ENCODE measurements at places on chromosomes 7 and 10. TPM values are rescaled to one million over a fixed set of nuclear protein-coding genes. Genes with fewer than 3 reads are reported as not detected.

The NCAPG2 gene
- total RNA-seq: 15.7 TPM

The AS3MT gene
- total RNA-seq: 1.2 TPM

The C7orf57 gene
- 0.26 TPM for total RNA-seq

The TNKS2 gene
- 13.7 TPM for total RNA-seq

The ITPRID1 gene
- not detected for total RNA-seq

The FAM237B gene
- total RNA-seq: not detected

The JAKMIP3 gene
- 0.54 TPM for total RNA-seq

The TRPV5 gene
- not detected for total RNA-seq

The SLC26A4 gene
- total RNA-seq: not detected

The SLC18A2 gene
- total RNA-seq: not detected

The SYT15B gene
- total RNA-seq: not detected

The SLC39A12 gene
- not detected for total RNA-seq

GRCh38 chr7:99455874-99456273 lies 10.1 kb downstream of the ATP5MF start:
- DNase-seq: no peak

DNA sequence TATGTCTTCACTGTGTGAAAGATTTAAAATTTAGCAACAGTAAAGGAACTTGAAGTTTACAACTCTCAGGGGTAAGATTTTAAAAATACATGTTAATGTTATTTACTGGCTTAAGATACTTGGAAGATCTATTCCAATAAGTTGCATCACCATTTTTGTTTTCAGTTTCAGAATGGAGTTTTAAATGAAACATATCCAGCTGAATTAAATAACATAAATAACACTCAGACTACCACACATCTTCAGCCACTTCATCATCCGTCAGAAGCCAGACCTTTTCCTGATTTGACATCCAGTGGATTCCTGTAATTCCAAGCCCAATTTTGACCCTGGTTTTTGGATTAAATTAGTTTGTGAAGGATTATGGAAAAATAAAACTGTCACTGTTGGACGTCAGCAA lies 44.3 kb downstream of the AHR start:
- no peak for DNase-seq

DNA sequence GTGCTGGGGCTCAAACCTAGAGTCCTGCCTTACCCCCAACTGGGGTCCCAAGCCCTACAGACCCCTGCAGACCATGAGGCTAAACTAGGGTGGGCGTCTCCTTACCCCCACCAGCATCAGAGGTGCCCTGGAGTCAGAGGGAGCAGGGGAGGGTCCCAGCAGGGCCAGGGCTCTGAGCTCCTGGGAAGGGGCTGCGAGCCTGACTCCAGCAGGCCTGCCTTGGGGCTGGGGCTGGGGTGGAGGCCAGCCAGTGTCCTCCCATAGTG lies 1.3 kb downstream of the SNCG start:
- DNase-seq: no peak

DNA sequence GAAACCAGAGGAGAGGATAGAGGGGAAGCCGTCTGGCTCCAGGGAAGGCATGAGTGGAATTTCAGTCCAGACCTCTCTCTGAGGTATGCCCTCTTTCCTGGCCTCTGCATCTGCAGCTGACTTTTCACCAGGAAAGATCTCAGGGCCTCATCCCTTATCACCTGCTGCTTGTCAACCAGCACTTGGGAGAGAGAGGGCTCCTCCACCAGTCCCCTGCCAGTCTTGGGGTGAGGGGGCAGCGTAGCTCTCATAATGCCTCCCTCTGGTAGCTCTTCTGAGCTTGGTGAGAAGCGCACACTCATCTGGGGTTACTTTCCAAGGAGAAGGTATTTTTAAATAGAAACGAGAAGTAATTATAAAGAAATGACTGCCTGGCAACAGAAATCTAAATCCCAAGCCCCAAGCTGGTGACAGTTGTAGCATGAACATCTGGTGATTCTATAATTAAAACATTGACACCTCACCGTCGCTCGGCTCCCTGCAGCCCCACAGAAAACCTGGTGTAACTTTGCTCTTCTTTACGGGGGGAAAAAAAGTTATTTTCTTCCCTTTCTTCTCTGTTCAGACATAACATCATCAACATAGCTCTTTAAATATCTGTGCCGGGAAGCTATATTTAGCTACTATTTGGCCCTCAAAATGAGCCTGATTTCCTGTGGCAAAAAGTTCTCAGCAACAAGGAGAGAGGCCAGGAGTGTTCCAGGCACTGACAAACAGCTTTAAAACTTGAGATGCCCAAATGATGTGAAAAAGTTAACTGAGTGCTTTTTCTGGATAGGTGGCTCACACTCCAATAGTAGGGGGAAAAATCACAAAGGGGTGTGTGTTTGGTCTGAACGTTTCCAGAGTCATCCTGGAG lies 26.9 kb downstream of the HIP1 start:
- no peak for DNase-seq

- no peak for DNase-seq
Measured at GRCh38 chr7:158809596-158809995, 19.7 kb downstream of the ESYT2 start.

- DNase-seq: no peak
Measured at GRCh38 chr7:130941322-130942210, 207.6 kb upstream of the KLF14 start.

DNA sequence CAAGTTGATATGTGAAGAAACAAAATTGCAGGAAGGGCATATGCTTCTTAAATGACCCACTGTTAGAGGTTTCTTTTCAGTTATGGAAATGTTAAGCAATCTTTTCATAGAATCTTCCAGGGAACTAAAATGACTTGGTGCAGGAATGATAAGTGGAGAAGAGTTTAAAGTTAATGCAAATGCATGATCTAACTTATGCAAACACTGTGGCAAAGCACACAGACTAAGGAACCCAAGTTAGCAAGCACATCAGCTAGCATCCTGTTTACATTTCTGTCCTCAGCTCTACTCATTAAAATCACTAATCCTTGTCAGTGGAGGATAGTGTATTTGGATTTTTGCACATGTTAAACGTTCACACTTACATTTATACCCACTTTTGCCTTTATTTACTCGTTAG lies 9.3 kb downstream of the CLCN1 start:
- no peak for DNase-seq

- DNase-seq: no peak
Measured at GRCh38 chr10:131949041-131949862, 32.5 kb downstream of the BNIP3 start.

DNA sequence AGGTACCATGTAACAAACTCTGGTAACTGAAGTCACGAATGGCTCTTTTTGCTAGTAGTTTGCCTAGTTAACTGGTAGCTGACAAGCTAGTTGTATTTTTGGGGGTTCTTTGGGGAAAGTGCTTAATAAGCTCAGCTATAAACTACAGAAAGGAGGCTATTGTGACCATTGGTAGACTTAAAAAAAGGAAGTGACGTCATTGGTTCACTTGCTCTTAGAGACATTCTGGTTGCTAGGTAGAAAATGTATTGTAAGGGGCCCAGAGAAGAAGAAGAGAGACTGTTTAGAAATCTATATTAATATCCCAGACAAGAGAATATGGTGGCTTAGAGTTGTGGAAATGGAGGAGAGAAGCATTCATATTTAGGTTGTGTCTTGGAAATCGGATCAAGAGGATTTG lies 103.0 kb downstream of the NXPH1 start:
- no peak for DNase-seq

DNA sequence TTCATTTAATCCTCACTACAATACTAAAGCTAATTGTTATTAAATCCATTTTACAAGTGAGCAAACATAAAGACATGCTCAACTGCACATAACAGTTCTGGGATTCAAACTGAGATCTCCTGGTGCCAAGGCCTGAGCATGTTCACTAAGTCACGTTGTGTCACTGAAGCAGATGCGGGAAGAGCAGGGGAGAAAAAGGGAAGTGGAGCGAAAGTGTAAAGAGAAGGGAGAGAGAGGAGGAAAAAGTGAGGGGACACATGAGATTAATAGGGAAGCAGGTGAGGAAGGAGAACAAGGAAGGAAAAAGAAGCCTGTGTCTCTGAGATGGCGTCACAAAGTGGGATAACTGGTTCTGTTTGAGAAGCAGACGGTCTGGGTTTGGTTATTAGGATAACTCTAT lies 38.9 kb upstream of the KAT6B start:
- no peak for DNase-seq

DNA sequence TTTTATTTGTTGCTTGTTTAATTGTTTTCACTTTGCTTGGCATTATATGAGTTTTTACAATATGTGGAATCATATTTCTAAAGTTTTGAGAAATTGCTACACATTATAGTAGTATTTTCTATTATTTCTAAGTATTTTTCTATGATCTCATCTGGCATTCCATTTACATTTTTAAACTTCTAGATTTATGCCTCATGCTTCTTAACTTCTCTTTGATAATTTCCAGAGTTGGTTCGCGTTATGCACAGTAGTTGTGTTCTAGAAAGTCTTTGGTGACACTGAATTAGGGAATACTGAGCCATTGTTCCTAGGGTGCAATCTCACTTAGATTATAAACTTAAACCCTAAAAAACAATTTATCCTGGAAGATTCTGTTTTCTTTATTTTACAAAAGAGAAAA lies 129.2 kb downstream of the GNAI1 start:
- DNase-seq: no peak

- DNase-seq: no peak
Measured at GRCh38 chr10:112126901-112127300, 56.7 kb downstream of the GPAM start.

- DNase-seq: no peak
Measured at GRCh38 chr10:131858118-131858515, 42.7 kb upstream of the PPP2R2D start.

DNA sequence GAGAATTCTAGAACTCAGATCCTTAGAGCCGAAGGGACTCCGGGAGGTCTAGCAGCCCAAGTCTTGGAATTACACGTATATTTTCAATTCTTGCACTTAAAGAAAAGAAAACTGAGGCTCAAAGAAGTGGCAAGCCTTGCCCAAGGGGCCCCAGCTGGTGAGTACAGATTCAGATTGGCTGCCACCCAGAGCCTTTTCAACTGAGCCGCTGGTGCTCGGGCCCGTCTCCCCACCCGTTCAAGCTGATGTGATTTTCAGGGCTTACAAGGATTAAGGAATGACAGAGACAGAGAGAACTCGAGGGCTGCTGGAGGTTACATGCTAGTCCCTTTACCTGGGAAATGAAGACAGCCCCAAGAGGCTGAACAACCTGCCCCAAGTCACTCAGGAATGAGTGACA lies 117.8 kb downstream of the ABLIM1 start:
- DNase-seq: no peak

- no peak for DNase-seq
Measured at GRCh38 chr10:15144788-15145187, 23.7 kb downstream of the NMT2 start.

- DNase-seq: peak; percentile 80
Measured at GRCh38 chr10:132096223-132096622, 30.5 kb downstream of the JAKMIP3 start.

DNA sequence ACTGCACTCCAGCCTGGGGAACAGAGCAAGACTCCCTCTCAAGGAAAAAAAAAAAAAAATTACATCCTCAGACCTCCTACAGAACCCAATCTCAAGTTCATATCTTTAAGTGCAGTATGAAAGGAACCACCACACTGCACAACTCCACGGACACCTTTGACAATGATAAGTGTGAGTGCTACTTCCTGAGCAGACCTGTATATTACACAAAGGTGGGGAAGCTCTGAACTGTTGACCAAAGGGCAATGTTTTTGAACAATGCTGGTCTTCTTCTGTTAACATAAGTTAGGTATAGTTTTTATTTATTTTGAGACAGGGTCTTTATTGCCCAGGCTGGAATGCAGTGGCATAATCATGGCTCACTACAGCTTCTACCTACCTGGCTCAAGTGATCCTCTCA lies 54.1 kb upstream of the RNF148 start:
- DNase-seq: no peak

DNA sequence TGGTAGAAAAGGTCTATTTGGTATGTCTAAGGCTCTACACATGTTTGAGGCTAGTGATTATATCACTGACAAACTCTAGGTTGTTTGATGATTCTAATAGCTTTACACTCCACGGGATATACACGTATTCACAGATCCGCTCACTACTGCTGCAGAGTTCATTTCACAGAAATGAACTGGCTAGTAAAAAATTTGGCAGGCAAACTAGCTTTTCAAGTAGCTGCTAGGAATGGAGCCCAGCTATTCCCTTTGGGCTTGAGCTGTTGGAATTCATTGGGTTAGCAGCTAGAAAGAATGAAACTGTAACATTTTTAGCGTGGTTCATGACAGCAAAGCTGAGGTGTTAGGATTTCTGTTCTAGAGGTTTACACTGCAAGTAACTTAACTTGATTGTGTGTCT lies 37.6 kb downstream of the R3HCC1L start:
- no peak for DNase-seq

- no peak for DNase-seq
Measured at GRCh38 chr10:25952857-25953256, 18.8 kb downstream of the MYO3A start.

DNA sequence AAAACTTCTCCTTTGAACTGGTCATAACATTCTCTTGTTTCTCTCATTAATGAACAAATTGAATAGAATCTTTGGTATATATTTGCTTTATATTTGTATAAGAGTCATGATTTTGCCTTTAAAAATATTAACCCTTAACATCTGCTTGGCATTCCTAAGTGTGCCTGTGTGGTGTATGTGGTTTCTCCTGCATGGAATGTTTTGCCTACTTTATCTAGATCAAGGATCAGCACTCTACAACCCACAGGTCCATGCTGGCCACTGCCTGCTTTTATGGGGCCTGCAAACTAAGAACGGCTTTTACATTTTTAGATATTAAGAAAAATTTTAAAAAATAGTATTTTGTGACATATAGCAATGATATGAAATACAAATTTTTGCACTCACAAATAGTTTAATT lies 4.3 kb upstream of the LAMB4 start:
- DNase-seq: no peak

DNA sequence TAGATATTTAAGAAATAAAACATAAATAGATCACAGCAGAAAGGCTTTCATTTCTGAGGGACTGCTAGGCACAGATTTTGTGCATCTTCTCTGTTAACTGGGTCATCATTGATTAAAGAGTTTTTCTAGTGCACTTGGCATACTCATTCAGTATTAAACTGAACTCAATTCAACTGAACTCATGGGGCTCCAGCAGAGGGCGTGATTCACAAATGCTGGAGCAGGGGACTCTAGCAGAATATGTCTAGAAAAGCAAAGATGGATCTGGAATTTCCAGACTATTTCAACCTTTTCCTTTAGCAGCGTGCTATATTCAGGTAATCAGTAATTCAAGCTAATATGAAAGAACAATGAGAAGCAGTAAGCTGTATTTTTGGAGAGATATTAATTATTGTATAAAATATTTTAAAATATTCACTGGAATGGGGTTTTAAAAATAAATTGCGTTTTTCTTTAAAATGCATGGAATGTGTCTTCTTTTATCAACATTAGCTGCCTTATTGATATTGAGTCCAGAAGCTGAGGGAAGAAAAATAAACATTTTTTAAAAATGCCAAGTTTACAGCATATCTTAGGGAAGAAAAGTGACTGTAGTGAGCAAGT lies 296.8 kb upstream of the CACNA2D1 start:
- no peak for DNase-seq

- no peak for DNase-seq
Measured at GRCh38 chr10:104612571-104613205, 28.4 kb upstream of the SORCS3 start.

DNA sequence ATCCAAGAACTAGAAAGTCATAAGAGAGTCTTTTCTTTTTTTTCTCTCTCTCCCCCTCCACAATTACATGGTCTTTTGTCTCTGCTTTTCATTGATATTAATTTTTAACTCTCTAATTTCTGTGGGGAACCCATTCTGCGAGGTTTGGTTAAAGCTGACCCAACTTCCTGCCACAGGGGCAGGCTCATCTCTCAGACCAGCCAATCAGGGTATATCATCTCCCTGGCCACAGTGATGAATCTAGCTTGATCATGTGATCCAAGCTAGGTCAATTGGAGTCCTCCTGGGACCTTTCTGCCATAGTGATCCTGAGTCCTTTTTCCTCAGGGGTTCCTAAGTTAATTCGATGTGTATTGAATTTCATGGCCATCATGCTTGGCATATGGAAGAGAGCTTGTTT lies 38.0 kb upstream of the TRUB1 start:
- DNase-seq: no peak

Data from Caki2 (cell line).